ENCODE measurements at places on chromosomes 5 and 9.

GRCh38 chr9:96056226-96056625, 180.7 kb downstream of the ERCC6L2 start:
- DNase-seq: no peak

- no peak for DNase-seq
Observed at GRCh38 chr5:50814556-50814955, 148.1 kb downstream of the PARP8 start.

DNA sequence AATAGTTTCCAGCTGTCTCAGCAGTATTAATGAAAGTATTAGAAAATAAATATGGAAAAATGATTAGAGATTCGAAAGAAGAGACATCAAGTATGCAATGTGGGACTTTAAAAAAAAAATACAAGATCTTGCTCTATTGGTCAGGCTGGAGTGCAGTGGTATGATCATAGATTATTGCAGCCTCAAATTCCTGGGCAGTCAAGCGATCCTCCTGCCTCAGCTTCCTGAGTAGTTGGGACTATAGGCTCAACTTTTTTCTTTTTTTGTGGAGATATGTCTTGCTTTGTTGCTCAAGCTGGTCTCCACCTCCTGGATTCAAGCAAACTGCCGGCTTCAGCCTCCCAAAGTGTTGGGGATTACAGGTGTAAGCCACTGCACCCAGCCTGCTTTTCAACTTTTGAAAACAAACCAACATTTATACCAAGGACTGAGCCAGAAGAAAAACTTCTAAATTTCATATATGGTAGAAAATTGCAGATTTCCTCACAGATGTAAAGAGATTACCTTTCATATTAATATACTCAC, 323.1 kb downstream of the ADGRV1 start:
- DNase-seq: no peak

DNA sequence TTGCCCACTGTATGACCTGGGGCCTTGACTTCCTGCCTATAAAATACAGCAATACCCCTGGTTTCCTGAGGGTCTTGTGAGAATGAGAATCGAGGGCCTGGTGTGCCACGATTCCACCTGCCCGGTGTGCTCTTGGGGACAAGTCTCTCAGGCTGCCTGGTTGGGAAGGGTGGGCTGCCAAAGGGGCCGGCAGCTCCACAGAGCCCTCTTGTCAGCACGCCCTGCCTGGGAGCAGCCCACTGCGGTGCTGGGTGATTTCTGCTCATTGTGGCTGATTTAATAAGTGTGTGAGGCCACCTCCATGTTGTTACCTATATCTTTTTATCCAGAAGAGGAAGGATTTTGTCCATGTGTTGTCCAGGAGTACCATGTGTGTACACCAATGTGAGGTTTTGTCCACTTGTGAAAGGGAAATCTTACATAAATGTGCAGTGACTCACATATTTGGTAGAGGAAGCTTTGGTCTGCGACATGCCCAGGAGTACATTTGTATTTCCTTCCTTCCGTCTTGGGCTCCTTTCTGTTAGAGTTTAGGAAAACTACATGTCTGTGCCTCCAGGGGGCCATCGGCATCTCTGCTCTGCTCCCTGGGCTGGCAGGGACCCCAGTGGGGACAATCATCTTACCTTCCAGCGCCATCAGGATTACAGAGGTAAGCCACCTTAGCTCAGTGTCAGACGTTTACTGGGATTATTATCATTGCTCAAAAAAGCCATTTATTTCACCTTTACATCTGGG, 108.6 kb downstream of the PHF2 start:
- DNase-seq: no peak

DNA sequence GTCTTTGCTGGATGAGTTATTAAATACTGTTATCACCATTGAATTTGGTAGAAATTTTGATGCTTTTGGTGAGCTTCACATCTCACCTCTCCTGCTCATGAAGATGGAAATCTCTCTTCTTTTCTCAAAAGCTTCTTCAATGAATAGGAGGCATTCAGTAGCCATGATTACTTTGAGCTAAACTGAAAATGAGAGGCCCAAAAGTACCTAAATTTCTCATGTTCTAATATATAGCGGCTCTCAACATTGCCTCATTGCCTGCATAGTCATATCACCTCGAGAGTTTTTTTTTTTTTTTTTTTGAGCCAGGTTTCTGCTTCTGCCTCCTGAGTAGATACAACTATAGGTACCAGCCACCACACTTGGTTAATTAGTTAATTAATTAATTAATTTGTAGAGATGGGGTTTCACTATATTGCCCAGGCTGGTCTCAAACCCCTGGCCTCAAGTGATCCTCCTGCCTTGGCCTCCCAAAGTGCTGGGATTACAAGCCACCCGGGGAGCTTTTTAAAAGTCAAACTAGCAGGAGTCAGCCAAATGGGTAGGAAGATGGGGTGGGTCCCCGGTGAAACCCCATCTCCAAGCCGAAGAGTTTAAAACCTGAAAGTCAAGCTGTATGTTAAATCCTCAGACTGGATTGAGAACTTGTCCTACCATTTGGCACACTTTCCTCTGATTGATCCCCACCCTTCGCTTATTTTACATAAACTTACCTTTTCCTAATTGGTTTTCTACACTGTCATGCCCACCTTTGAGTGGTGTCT, 169.0 kb downstream of the DOCK2 start:
- no peak for DNase-seq

- DNase-seq: no peak
Observed at GRCh38 chr9:114503009-114503408, 2.3 kb downstream of the WHRN start.

GRCh38 chr5:6578676-6579343, 54.0 kb downstream of the NSUN2 start:
- no peak for DNase-seq

GRCh38 chr5:151868451-151868850, 56.2 kb downstream of the GLRA1 start:
- no peak for DNase-seq

DNA sequence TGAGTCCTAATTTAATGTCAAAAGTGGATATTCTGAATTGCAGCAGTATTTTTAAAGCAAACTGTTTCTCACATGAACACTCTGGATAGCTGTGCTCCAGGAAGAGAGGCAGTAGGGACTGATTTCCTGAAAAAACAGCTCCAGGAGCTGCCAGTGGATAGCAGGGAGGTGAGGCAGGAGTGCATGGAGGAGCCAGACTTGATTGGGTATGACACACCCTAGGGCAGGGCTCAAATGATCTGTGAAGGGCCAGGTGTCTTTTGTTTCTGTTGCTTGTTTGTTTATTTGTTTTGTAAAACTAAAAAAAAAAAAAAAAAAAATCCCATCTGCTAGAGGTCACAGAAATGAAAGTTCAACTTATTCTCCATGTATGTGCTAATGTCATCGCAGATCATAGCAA, 83.4 kb downstream of the ADRB2 start:
- no peak for DNase-seq

GRCh38 chr9:113993838-113994540, 84.1 kb downstream of the AMBP start:
- DNase-seq: no peak

DNA sequence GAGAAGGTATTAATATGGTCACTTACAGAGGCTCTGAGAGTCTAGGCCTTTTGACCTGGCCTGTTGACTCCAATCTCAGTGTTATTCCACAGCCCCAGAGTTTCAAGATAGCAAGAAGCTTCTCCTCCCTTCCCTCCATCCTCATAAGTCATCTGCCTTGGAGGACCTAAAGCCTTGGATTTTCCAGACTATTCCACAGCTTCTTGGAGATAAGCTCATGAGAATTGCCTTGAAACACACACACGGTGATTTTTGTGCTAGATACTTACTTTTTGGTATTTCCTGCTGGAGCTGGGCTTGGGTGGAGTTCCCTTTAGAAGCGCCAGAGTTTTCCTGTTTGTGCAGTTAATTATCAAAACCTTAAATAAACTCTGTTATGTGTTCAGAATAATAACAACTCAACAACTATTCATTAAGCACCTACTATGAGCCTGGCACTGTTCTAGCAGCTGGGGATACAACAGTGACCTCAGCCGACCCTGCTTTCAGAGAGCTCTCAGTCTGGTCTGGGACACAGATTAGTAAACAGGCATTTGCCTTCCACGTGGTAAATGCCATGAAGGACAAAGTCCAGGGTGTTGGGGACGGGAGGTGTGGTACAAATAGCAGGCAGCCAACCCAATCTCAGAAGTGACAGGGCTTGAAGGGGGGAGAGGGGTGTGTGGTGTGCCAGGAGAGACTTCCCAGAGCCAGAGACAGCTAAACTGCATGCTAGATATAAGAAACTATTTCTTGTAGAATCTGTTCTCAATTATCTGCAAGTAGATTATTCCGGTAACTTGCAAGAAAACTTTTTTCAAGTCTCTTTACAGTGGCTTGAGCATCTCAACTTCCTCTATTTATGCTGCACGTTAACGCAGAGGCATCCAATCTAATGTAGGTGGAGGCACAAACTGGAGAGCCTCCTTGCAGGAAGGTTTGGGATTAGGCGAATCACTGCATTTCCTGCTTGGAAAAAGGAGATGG, 55.9 kb upstream of the KLF9 start:
- DNase-seq: no peak

- no peak for DNase-seq
Observed at GRCh38 chr5:82861701-82862100, 215.5 kb downstream of the TMEM167A start.

- no peak for DNase-seq
Observed at GRCh38 chr5:75351139-75351926, 14.3 kb downstream of the HMGCR start.

- DNase-seq: no peak
Observed at GRCh38 chr9:90025816-90026215, 421.0 kb downstream of the GADD45G start.

GRCh38 chr5:59553992-59554391, 339.5 kb downstream of the PDE4D start:
- no peak for DNase-seq

- DNase-seq: no peak
Observed at GRCh38 chr5:10567781-10568321, 4.0 kb downstream of the ANKRD33B start.

DNA sequence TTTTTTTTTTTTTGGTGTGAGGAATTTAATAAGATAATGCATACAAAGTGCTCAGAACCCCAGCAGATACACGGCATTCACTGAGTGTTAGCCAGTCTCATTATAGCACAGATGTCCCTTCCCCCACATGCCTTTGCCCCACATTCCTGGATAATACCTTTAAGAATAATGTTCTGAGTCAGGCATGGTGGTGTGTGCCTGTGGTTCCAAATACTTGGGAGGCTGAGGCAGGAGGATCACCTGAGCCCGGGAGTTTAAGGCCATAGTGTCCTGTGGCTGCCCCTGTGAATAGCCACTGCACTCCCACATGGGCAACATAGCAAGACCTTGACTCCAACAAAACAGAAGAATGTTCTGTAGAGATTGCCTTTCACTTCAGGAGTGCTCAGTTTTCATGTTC, 24.2 kb upstream of the ANKRD18A start:
- DNase-seq: no peak

- DNase-seq: no peak
Observed at GRCh38 chr5:79030663-79031484, 38.6 kb downstream of the DMGDH start.

DNA sequence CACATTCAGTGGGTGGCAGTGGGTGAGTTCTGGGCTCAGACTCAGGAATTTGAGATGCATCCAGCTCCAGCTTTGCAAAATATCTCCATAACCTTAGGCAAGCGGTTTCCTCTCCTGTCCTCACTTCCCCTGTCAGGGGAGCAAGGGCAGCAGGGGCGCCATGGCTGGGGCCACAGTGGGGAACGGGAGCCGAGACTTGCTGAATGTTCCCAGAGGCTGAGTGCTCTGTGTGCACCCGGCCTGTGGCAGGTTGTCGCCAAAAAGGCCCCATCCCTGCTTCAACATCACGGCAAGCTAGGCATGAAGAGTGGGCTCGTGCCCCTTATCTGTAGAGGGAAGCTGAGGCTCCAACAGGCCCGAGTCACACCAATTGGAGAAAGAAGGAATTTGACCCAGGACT, 268.8 kb downstream of the NSG2 start:
- no peak for DNase-seq

DNA sequence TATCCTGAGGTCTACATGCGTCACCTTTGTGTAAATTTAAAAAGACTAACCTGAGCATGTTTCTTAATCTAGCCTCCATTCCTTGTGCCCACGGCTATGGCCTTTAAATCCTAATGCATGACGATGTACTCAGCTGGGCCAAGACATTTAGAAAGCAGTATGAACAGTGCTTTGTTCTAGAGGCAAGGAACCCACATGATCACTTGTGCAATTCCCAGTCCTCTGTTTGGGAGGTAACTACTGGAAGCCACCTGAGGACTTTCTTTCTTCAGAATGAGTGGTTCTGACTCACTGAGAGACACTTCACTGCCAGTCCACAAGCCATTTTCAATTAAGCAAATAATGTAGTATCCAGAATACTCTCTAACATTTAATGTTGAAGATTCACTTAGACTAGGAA, 181.3 kb downstream of the RAB3C start:
- DNase-seq: no peak

- DNase-seq: no peak
Observed at GRCh38 chr5:79074641-79075040, 5.1 kb downstream of the BHMT2 start.

- no peak for DNase-seq
Observed at GRCh38 chr5:143558048-143558447, 154.6 kb upstream of the NR3C1 start.

GRCh38 chr5:82164176-82164976, 113.8 kb downstream of the RPS23 start:
- DNase-seq: no peak

GRCh38 chr5:173998531-173998930, 9.6 kb downstream of the C5orf47 start:
- no peak for DNase-seq

GRCh38 chr9:17528859-17529258, 50.0 kb upstream of the SH3GL2 start:
- DNase-seq: no peak

DNA sequence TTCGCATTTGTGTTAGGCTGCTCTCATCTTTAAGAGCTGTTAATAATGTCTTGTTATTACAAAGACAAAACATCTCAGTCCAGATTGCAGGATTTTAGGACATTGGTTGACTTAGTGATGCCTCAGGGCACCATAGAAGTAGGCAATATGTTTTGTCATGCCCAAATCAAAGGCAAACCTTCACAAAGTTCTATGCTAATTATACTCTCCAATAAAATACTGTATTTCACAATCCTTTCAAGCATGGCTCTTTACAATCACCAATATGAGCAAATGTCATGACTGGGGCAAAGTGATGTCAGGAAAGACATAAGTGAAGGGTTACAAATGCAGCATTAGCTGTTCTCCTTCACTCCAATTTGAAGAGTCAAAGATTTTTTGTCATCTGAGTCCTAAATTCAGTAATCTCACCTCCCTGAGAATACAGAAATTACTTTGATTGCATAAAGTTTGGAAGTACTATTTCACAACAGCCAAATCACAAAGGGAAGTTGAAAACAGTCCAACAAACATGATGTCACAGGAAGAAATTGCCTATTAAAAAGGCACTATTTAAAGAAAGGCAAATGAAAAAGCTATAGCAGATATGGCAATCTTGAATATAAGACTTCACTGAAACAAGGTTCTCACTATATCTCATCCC, 303.2 kb downstream of the PRR16 start:
- DNase-seq: no peak

All from activated CD4-positive, CD25-positive, alpha-beta regulatory T cell (primary cell).